ENCODE measurements at places on chromosomes 4 and X. TPM values are rescaled to one million over a fixed set of nuclear protein-coding genes. Genes with fewer than 3 reads are reported as not detected.

Gene CLTRN
- total RNA-seq = under 0.01 TPM

Gene COL25A1
- under 0.01 TPM for total RNA-seq

Gene MAB21L2
- 11.7 TPM for total RNA-seq

GRCh38 chr4:87848622-87849351, 16.0 kb downstream of the MEPE start:
- peak; percentile 56 for DNase-seq

- DNase-seq = peak; percentile 62
Observed at GRCh38 chrX:48864210-48864609, 28.8 kb upstream of the PCSK1N start.

DNA sequence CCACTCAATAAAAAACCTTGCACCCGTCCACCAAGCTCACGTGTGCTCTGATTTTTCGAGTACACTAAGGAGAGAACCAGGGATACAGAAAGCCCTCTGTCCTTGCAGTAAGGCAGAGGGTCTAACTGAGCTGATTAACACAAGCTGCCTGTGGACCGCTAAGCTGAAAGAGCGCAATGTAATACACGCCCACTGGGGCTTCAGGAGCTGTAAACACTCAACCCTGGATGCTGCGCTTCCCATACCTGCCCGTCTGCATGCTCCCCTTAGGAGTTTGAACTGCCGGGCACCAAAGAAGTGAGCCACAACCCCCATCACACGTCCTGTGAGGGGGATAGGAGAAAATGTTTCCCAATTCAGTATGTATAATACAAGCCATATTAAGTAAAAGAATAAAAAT, 664.8 kb downstream of the PCDH18 start:
- DNase-seq = no peak

- no peak for DNase-seq
Observed at GRCh38 chrX:124462931-124463330, 116.6 kb downstream of the SH2D1A start.

DNA sequence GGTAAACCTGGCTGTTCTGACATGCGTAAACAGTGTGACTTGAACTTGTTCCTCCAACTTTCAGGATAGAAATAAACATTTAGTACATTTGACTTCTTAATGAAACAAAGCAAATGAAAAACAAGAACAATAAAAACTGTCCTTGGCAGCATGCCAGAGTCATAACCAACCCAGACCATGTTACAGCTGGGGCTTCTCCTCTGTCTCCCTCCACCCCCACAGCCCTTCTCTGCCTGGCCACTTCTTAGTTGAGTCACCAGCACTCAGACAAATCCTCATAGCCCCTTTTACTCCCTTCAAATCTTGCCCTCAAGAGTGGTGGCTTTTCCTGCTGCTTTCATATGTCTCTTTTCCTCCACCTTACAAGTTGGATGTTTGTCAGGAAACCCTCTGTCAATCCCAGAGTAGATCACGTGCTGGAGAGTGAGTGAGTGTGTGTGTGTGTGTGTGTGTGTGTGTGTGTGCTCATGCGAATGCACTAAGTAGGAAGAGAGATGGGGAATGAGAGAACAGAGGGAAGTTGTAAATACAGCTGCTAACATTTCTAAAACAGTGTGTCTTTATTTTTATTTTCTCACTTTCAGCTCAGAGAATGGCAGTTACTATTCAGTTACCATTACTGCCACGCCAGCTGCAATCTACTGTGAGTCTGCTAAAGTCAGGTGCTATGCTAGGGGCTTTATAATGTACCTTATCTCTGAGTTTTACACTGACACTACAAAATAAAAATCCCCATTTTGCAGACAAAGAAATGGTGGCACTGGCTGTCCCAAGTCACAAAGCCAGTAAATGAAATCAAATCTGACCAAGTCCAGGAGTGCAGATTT, 15.0 kb downstream of the SCARB2 start:
- DNase-seq = peak; percentile 89
